ENCODE measurements at places on chromosomes 6 and 20.

DNA sequence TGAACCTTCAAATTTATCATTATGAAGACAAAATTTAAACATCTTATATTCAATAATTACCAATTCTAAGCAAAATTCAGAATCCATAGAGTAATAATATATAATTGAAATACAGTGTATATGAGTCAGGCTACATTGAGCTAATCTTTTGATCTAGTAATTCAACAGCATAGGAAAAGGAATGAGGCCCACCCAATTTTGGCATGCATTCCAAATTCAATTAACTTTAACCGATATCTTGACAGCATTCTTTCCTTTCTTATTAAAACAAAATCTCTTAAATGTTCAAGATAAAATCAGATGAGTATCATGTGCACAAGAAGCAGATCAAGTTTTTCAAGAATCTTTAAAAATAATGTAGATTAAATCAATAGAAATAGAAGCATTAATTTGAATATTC, 132.9 kb upstream of the QKI start:
- DNase-seq: no peak

GRCh38 chr6:63573899-63574553, 1.7 kb downstream of the LOC128125822 start:
- DNase-seq: peak; percentile 21

DNA sequence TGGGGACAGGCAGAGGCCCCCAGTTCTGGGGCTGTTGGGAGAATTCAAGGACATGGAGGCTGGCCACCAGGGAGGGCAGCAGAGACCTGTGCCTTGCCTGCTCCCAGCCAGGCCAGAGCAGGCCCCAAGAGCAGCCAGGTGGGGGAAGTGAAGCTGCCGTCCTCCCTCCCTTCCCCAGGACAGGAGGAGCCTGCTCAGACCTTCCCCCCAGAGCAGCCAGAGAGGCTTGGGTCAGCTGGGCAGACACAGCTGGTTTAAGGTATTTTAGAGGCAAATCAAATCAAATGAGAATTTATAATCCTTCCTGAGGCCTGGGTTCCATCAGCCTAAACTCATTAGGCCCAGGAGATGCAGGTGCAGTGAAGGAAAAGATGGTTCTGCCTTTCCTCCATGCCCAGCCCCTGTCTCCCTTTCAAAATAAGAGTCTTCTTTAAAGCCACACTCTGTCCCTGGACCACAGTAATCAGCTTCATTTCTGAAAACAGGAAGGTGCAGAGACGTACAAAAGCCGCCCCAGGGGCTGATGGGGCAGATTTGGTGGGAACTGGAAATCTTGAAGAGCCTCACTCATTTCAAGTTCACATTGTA, 21.7 kb downstream of the BMP7 start:
- DNase-seq: no peak

DNA sequence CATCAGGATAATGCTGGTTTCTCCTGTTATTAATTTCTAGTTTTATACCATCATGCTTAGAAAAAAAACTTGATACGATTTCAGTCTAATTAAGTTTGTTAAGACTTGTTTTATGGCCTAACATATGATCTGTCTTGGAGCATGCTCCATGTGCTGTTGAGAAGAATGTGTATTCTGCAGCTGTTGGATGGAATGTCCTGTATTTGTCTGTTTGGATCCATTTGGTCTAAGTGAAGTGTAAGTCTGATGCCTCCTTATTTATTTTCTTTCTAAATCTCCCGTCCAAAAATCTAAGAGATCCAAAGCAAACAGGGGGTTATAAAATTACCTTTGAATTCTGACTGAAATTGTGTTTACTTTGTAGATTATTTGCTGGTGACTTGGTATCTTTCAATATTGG, 30.0 kb upstream of the PRND start:
- DNase-seq: no peak

GRCh38 chr6:150247803-150248202, 105.0 kb downstream of the PPP1R14C start:
- DNase-seq: no peak

DNA sequence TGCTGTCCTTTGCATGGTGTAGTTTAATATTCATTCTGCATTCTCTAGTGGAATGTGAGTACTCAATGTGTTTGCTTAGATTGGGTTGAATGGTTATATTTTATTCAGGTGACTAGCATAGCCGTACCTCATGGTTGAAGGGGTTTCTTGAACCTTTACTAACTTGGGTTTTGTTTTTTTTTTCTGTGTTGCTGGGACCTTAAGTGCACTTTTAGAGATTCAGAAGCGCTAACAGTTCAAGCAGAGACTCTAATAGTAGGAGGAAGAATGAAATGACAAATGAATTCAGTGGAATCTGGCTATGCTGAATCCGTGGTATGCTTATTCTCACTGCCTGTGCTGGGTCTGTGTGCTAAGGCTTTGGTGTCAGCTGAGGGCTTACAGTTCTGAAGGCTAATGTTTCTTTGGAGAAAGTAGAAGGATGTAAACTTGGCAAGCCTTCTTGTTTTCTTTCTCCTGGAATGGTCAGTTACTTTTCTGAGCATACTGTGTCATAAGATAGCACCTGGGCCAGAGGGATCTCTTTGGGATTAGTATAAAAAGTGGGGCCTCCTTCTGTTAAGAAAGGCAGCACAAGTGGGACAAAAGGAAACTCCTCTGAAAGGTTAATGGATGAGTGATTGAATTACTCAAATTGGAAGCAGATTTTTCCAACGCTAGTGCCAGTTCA, 28.7 kb downstream of the RNF144B start:
- no peak for DNase-seq

- DNase-seq: no peak
These were observed 35.8 kb downstream of the RREB1 start for GRCh38 chr6:7143476-7143974.

GRCh38 chr6:142783499-142783898, 161.5 kb downstream of the HIVEP2 start:
- no peak for DNase-seq

DNA sequence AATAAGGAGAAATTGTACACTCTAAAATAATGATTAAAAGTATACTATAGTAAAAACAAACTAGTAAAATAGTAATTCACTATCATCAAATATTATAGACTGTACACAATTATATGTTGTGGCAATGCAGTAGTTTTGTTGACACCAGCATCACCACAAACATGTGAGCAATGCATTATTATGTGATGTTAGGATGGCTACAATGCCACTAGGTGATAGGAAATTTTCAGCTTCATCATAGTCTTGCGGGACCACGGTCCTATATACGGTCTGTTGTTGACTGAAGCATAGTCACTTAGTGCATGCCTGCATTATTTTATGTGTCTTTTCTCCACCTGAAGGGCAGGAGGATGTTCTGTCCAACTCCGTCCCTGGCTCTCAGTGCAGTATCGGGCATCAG, 104.8 kb upstream of the NEDD9 start:
- DNase-seq: no peak

GRCh38 chr6:133756078-133756695, 132.7 kb upstream of the TCF21 start:
- no peak for DNase-seq

DNA sequence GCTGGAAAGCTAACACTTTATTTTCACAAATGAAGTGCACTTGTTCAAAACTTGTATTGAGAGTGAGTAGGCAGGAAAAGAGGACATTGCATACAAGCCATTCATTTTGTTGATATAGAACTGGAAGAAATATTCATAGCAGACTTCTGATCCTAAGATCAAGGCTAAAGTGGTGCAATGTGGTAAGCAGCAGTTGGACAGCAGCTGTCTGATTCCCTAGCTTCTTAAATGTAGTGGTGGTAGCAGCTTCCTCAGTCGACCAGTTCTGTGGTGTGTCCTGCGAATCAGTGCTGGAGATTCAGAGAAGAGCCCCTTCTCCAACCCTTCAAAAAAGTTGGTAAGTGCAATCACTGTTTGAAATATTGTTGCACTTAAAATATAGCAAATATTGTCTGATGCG, 281.7 kb upstream of the GJE1 start:
- no peak for DNase-seq

GRCh38 chr6:108159981-108160380, 5.8 kb upstream of the NR2E1 start:
- no peak for DNase-seq

GRCh38 chr6:37916675-37917074, 97.1 kb downstream of the ZFAND3 start:
- DNase-seq: no peak

DNA sequence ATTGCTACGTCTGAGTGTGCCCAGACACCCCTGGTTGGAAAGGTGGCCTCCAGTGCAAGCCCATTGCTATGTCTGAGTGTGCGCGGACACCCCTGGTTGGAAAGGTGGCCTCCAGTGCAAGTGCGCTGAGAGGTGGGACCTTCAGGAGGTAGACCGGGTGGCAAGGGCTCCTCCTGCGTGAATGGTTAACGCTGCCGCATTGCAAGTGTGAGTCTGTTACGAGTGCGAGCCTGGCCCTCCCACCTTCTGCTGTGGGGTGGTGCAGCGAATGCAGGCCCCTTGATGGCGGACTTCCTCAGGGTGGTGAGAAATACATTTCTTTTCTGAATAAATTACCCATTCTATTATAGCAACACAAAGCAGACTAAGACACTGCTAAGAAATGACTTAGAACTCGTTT, 208.8 kb downstream of the DLL1 start:
- DNase-seq: no peak

- no peak for DNase-seq
These were observed 32.1 kb upstream of the CENPW start for GRCh38 chr6:126307849-126308248.

DNA sequence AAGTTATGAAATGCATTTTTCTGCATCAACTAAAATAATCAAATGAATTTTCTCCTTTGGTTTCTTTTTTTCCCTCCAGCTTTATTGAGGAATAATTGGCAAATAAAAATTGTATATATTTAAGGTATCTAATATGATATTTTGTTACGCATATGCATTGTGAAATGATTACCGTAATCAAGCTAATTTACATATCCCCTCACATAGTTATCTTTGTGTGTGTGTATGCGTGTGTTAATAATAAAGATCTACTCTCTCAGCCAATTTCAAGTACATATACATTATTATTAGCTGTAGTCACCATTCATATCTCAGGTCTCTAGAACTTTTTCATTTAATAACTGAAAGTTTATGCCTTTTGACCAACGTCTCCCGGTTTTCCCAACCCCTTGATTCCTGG, 61.1 kb downstream of the SYCP2L start:
- DNase-seq: no peak

DNA sequence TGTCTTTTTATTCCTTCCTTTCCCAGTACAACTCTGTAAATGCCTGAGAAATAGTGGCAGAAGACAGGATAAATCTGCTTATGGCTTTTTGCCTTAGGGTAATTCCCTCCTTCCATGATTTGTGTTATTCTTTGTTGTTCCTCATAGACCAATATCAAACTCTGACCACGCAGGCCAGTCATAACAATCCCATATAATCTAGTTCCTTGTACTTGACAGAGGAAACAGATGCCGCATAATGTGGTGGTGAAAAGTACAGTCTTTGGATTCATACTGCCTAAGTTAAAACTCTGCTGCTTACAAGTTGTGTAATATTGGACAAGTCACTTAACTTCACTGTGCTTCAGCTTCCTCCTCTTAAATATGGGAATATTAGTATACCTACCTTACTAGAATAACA, 8.2 kb upstream of the BAG2 start:
- DNase-seq: no peak

DNA sequence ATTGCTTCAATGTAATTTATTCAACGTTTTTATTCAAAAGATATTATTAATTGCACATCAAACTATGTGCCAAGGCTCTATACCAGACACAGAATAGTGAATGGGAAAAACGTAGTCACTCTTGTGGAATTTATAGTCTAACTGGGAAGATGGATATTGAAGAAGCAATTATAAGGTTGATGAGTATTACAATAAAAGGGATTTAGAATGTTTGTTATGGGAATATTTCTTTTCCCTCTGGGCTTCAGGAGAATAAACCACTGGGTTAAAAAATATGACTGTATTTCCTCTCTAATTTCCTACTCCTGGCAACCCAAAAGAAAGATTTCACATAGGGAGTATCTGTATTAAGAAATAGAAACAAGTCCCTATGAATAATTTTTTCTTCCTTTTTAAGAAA, 25.1 kb upstream of the UTRN start:
- DNase-seq: no peak

DNA sequence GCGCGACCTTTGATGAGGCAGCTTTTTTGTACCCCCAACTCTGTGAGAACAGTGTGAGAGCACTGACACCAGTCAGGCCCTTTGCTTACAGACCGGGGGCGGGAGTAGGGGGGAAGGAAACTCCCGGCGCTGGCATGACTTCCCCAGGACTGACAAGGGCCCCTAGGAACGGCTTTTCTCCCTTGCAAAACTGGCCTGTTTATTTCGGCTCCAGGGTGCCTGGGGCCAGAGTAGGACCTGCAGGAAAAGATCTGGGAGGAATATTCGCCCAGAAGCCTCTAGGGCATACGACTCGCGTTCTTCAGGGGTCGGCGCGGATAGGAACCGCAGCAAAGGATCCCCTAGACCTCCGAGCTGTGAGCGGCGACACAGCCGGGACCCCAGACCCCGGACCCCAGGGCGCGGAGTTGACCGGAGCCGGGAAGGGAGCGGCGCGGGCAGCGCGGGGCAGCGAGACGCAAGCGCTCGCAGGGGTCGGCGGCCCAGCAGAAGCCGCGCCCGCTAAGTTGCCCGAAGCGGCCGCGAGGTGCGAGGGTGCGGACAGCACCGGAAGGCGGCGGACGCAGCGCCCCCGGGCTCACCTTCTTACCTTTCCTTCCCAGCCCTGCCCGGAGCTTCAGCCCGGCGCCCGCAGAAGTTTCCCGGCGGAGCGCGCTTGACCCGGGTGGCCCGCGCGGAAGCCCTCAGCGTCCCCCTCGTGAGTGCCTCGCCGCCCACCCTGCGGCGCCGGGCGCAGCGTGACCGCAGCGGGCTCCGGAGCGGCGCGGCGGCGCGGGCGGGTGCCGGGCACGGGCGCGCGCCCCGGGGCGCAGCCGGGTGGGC, at the start of gene POPDC3:
POPDC3 (minus strand) TSS at position 771 of the 822 bp plus-strand sequence. CDS start 18,105 bp downstream, outside the sequence.
- no peak for DNase-seq

- DNase-seq: no peak
These were observed 21.4 kb upstream of the CITED2 start for GRCh38 chr6:139395891-139396301.

DNA sequence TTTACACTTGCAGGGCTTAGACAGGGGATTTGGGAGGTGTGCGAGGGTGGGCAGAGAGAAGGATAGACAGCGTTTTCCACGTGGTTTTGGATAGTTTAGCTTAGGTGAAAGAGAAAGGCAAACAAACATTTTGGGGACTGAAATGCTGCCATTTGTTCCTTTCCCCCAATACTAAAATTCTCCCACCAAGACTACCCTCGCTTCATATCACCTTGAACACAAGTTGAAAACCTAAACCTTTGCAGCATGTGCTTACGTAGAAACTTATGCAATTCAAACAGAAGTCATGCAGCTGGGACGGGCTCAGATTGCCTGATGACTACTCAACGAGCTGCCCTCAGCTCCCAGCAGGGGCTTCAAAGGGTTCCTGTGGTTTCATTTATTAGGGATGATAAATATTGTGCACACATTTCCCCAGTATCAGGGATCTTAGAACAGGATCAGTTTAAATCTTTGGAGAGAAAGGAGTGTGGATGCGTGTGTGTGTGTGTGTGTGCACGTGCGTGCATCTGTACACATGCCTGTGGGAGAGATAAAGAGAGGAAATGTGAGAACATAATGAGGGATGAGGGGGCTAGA, 77.3 kb downstream of the SLC22A23 start:
- no peak for DNase-seq

DNA sequence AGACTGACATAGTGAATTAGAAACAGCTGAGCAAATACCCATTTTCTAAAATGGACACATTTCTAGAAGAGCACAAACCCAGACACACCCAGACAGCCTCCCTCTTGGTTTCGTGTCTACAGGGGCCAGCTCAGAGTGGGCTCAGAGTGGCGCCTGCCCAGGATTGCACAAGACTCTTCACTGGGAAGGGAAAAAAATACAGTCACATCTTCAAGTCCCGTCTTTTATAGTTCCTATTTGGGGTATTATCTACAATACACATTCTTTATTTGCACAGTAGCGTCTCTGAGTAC, 246.1 kb upstream of the AFDN start:
- DNase-seq: no peak
